ENCODE measurements at places on chromosomes 13 and 19.

GRCh38 chr19:41876847-41877832, at the start of gene CD79A:
Gene CD79A (plus strand): TSS chr19:41877279. CDS start chr19:41877305, 26 bp downstream.
- DNase-seq: no peak

GRCh38 chr13:76043874-76044273, 407.7 kb downstream of the LMO7 start:
- no peak for DNase-seq

- no peak for DNase-seq
Observed at GRCh38 chr19:54123682-54124081, 8.1 kb downstream of the PRPF31 start.

DNA sequence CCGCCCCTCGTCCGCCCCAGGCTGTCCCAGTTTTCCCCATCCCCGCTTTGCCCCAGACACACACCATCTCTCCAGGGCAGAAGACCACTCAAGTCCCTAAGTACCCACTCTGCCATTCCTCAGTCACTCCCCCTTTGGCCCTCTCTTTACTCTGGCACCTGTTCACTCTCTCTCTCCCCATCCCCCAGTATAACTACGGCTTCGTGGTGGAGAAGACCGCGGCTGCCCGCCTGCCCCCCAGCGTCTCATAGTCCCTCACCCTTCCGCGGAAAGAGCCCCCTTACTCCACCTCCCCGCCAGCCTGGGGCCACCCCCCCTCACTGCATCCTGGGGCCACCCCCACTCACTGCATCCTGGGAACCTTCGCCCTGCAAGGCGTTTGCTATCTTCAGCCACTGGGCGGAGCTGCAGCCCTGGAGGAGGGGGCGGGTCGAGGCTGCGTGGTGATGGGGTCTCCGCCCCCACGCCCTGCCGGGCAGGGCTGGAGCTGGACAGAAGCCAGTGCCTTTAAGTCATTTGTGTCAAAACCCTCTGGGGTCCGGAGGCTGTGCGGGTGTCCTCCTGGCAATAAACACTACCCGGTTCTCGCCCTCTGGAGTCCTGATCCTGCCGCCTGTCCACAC, 5.0 kb downstream of the MVB12A start:
- no peak for DNase-seq

GRCh38 chr19:18385675-18386542, at the start of gene GDF15:
Gene GDF15 (plus strand): TSS chr19:18386158. CDS start chr19:18386190, 32 bp downstream.
- peak; percentile 9 for DNase-seq

DNA sequence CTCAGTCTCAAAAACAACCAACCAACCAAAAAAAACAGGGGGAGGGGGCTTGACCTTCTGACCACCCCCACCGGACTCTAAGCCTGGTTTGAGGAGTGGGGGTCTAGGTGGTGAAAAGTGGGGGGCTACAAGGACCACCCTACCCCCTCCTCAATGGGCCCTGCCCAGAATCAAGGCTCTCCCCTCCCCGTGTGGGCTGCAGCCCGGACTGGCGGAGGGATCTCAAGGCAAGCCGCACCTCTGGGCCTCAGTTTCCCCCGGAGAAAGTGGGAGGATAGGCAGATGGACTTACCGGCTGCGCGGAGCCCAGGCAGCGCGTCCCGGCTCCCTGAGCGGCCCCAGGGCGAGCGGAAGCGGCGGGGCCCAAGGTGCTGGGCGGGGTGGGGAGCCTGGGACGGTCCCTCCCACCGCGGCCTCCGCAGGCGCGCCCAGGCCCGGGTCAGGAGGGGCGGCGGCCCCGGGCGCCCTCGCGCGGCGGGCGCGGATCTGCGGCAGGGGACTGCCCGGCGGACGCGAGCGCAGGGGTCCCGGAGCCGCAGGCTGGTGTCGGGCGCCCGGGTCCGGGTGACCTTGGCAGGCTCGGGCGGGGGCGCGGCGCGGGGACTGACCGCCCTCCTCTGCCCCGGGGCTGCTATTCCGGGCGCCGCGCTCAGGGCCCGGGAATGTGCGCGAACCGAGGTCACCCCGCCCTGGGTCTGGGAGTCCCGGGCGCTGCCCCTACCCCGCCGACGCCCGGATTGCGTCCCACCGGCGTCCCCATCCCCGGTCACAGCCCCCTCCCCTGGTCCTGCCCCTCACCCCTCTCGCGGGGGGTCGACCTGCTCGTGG, at the start of gene ADAMTSL5:
TSS of gene ADAMTSL5 (minus strand) at position 349 of the 828 bp plus-strand sequence. CDS start 2,076 bp downstream, outside the sequence.
- DNase-seq: peak; percentile 51

DNA sequence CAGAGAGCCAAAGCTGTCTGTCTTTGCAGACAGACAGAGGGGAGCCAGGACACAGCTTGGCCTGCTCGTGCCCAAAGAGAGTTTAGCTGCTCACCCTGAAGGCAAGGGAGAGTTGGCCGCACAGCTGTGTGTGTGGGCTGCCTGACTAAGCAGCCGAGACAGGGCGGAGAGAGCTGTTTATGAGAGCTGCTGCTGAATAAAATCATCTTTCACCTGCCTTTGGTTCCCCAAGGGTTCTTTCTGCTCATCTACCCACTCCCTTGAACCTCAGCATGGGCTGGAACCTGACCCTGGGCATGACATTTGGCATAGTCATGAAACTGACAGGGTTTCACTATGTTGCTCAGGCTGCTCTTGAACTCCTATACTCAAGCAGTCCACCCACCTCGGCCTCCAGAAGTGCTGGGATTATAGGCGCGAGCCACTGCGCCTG, 98.2 kb downstream of the RBM26 start:
- no peak for DNase-seq

- DNase-seq: no peak
Observed at GRCh38 chr13:26377038-26377437, 123.1 kb downstream of the CDK8 start.

DNA sequence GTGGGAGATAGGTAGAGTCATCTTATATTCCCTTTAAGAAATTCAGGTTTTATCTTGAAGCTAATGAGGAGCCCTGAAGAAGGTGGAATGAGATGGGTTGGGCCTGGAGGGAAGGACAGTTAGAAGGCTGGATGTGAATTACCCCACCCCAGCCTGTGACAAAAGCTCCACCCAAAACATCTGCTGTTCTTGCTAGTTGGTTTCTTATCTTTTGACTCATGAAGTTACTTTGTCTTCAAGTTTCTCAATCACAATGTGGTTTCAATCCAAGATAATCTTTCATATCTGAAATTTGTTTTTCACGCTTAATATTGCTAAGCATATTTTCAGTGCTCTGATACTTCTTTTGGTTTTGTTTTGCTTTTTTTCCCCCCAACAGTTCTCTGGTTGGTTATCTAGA, 38.3 kb upstream of the HMGB1 start:
- DNase-seq: no peak

DNA sequence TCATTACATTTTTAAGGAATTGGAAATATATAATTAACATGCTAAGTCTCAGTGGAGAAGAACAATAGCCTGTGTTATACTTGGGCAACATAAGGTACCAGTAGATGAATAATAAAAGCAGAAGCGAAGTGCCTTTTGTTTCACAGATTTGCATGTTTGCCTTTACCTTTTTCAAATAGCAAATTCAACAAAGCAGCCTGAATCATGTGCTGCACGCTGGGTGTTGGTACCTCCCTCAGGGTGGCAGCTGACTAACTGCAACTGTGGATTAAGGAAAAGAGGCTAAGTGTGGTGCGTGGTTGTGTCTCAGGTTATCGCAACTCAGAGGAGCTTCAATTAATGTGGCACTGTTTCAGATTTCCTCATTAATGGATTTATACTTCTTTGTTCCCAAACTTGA, 189.0 kb downstream of the LMO7 start:
- DNase-seq: no peak

GRCh38 chr13:47908197-47908902, 92.7 kb downstream of the SUCLA2 start:
- no peak for DNase-seq

- DNase-seq: no peak
Observed at GRCh38 chr13:112346173-112346898, 29.8 kb upstream of the SPACA7 start.

DNA sequence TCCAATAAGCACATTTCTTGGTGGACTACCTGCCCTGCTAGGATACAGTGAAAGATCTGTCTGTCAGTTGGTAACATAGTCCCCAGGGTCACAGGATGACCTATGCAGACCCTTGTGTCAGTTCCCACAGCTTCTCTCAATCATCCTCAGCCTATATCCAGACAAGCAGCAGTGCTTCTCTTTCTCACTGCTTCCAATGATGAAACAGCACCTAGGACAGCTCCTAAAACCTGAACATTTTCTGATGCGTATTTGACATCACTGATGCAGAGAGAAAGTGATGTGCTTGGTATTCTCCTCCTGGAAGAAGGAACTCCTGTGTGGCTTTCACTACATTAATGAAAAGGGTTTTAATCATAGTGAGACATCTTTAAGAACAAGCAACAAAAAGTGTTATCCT, 43.7 kb downstream of the ZNF557 start:
- no peak for DNase-seq

DNA sequence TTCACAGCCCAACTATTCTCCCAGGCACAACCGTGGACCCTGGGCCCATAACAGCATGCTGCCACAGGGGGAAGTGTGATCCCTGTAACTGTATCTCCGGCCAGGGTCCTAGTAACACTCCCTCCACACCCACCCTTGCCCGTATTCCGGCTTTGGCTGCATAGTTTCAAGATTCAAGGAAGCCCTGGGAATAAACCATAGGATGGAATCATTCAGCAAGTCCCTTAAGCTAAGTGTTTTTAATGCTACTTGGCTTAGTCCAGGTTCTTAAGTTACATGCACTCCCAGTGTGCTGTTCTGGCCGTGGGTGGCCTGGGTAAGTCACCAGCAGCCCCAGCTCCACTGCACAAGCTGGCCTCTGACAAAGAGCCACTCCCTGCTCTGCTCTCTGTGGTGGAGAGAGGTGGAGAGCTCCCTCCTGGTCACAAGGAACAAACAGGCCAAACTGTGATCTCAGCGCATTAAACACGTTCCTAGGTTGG, 532.4 kb upstream of the SGCG start:
- no peak for DNase-seq

DNA sequence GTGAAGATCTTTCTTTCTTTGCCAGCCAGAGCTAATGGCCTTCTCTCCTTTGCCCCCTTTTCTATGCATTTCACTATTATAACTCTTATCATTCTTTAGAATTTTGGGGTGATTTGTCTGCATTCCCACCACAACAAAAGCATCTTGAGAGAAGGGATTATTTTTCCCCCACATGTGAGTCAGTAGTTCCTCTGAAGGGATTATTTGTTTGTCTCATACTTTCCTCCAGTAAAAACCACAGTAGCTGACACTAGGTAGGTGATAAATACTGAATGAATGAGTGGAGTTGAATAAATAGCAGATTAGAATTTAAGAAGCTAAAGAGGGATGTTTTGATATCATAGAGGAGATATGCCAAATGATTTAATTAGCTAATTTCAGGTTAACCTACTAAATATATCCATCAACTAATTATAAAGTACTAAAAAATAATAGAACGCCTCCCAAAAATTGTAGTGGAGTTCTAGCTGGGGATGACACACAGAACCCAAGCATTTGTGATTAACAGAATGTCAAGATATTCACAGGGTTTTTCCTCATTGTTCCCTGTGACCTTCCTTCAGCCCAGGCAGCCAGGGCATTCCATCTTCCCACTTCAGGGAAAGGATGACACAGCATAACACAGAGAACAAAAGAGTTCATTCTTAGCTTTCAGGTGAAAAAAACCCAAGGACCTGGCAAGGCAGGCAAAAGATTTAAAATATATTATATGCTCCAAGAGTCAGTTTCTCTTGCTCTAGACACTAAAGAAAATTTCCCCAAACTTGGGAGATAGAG, 3.5 kb upstream of the TBC1D4 start:
- DNase-seq: no peak

- no peak for DNase-seq
Observed at GRCh38 chr19:5074407-5074806, 105.5 kb downstream of the KDM4B start.

GRCh38 chr13:99963816-99964339, 7.7 kb downstream of the ZIC5 start:
- DNase-seq: no peak

GRCh38 chr19:42052241-42052863, 17.7 kb downstream of the GRIK5 start:
- no peak for DNase-seq

DNA sequence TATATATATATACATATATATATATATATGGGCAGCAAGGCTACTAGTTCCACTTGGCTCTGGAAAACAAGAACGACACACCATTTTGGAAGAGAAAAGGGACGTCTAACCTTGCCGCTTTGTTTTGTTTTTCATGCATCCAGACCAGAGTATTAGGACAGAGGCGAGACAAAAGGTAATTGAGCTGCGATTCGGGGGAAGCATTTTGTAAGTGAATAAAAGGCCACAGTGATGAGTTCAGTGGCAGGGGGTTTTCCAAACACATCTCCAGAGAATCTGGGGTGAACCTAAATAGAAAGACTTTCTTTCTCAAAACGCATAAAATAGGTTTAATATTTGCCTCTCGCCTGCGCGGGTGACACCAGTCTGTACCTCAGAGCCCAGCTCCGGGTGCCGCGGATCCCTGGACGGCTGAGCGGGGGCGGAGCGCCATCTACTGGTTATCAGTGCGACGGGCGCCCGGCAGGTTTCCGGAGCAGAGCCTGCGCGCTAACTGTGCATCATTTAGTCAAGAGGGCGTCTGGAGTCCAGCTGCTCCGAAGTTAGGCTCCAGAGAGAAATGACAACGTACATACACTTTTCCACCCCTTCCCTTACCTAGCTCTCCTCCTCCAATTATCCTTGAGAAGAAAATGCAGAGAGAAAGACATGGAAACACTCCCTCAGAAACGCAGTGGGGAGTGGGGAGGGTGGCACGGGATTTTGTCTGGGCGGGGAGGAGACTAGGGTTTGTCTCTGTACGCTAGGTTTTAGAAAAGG, 262.3 kb downstream of the TBC1D4 start:
- DNase-seq: peak; percentile 84

- no peak for DNase-seq
Observed at GRCh38 chr19:42191855-42192254, 25.6 kb downstream of the DEDD2 start.

DNA sequence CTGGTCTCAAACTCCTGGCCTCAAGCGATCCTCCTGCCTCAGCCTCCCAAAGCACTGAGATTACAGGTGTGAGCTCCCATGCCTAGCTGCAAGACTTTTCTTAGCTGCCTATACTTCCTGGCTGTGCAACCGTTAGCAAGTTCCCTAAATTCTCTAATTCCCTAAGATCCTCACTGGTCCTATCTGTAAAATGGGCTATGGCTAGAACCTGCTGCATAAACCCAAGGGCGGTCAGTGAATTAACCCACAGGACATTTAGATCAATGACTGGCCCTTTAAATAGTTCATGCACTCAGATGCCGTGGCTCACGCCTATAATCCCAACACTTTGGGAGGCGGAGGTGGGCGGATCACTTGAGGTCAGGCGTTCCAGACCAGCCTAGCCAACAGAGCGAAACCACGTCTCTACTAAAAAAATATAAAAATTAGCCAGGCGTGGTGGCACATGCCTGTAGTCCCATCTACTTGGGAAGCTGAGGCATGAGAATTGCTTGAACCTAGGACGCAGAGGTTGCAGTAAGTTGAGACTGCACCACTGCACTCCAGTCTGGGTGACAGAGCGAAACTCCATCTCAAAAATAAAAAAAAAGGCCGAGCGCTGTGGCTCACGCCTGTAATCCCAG, 4.1 kb upstream of the C19orf53 start:
- no peak for DNase-seq

All from activated T-cell treated with anti-CD3 and anti-CD28 coated beads, Interleukin-2, amount 50 U/mL, for 4 hours (primary cell).